NCI-H2171 (cell line): ENCODE measurements at places on chromosomes 5 and 9.

DNA sequence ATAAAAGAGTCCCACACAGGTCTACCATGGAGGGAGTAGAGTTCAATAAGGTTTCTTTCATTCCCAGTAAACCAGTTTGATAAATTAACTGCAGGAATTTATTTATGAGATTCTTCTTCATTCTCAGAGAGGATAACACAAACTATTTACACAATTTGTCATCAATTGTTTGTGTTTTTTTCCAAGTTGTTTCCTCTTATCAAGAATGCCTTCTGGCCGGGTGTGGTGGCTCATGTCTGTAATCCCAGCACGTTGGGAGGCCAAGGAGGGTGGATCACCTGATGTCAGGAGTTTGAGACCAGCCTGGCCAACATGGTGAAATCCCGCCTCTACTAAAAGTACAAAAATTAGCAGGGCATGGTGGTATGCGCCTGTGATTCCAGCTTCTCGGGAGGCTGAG, 216.7 kb downstream of the MLLT3 start:
- no peak for DNase-seq

DNA sequence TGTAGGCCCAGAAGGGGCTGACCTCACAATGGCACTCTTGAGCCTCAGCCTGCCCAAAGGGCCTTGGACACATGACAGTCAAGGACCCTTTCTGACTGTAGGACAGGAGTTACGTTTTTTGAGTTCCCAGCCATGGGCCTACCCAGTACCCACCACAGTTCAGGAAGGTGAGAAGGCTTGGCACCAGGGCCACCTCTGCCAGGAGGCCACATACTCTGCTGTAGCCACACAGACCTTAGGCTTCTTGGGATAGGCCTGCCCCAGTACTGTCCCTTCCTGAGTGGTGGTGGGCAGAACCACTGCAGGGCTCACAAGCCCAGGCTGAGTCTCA, 12.8 kb downstream of the PDLIM4 start:
- no peak for DNase-seq

GRCh38 chr5:126219616-126220015, 203.6 kb upstream of the GRAMD2B start:
- DNase-seq = no peak

- DNase-seq = no peak
These were observed 51.2 kb downstream of the SAR1B start for GRCh38 chr5:134581241-134581981.

DNA sequence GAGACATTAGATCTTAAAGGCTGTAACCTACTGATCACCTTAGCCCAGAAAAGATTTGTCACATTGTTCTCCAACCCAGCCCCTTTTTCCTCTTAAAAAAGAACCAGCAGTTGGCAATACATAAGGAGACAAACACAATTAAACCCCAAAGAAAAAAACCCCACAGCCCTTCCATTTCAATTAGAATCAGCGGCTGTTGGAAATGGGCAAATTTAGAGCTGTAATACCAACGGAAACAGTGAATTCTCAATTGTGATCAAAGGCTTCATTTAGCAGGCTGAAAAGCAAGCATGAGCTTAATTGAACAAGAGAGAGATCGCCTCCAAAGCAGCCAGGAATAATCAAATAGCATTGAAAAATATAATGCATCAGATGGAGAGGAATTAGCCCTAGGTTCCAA, 153.6 kb downstream of the FAM114A2 start:
- DNase-seq = no peak

- no peak for DNase-seq
These were observed 290.7 kb downstream of the PRELID2 start for GRCh38 chr5:145544401-145544800.

- no peak for DNase-seq
These were observed 18.1 kb downstream of the ANKRD33B start for GRCh38 chr5:10581867-10582511.
